GM12864 (cell line): ENCODE measurements at places on chromosomes 6 and 20.

DNA sequence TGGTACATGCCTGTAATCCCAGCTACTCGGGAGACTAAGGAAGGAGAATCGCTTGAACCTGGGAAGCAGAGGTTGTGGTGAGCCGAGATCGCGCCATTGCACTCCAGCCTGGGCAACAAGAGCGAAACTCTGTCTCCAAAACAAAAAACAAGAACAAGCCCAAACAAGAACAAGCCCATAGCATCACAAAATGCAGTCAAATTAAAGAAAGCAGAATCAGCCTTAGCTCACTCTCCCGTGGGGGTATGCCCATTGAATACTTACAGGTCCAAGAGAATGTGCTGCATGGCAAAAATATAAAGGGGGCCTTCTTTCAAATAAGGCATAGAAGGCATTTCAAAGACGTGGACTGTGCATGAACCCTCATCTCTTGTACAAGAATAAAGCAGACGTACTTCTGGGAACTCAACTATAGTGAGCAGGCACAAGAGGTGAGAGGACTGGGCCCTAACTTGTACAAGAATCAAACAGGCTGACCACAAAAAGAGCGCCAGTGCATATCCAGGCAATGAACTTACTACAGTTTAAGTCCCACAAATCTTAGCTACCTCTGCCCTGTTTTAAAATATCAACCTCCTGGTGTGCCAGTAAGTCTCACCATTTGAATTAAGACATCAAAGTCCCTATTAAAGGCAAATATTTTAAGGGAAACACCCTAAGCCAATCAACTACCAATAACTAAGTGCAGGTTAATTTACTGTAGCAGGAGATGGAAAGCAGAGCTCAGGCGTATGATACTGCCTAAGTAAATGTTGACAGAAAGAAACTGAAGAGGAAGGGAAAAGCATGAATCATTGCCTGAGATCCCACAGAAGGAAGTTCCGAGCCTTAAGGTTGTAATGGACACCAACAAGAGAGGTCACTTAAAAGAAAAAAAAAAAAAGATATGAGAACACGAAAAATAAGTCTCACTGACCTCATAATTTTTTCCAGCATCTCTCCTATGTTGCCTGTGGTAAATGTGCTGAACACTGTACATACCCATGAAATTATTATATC, 37.4 kb downstream of the TOMM6 start:
- no peak for DNase-seq

DNA sequence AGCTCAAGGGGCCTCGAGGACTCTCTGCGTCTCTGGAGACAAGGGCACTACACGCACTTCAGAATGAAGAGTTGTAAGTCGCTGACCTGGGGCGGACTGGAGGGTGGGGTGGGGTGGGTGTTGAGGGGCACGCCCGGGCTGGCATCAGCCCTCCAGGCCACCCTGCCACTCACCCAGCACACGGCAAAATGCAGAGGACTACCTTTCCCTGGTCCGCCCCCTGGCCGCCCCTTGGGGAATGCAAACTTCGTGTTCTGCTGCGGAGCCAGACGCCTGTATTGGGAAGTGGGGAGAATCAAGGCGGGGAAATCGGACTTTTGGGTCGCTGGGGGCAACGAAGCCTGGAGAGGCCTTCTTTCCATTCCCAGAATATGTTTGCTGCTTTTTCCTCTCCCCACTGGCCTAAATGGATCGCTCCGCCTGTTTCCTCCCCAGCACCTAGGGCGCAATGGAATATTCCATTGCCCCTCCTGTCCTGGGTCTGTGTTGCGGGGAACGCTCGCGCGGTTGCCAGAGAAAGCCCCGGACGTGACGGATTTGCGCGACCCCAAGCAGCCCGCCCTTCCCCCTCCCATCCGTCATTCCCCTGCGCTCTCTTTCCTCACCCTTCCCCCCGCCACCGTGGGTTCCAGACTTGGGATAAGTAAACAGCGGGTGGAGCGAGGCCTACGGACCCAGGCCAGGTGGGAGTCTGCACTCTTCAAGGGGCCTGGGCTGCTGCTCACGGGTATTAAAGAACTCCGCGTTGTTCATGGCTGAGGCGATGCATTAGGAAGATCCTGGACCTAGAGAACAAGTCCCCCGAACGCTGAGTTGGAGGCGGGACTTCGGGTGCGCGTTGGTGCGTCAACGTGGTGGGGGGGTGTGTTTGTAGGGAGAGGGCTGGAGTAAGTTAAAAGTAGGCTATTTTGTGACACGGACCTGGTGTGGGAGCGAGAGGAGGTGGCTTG, at the start of gene PPT2:
PPT2 (plus strand) TSS at position 578 of the 950 bp plus-strand sequence. CDS start 454 bp downstream, outside the sequence.
- DNase-seq, result no peak

GRCh38 chr6:64330694-64331307, 695.2 kb downstream of the PHF3 start:
- DNase-seq, result peak; percentile 25

DNA sequence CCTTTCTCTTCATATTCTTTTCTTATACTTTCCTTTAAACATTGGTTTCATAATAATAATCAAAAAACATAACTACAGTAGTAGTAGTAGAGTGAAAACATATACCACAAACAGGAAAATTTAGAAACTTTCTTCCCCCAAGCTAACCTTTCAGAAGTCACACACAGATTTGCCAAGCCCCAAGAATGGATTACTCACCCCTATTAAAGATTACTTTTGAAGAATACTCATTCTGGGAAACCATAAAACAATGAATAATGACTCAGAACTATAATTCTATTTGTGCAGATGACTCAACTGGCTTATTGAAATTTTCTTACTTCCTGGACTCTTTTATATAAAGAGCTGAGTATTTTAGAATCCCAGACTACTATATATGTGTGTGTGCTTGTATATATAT, 119.4 kb upstream of the GJE1 start:
- no peak for DNase-seq

- DNase-seq, result no peak
Observed at GRCh38 chr6:166842607-166843006, 113.7 kb downstream of the RNASET2 start.

- no peak for DNase-seq
Observed at GRCh38 chr6:169167581-169168301, 85.9 kb downstream of the THBS2 start.

DNA sequence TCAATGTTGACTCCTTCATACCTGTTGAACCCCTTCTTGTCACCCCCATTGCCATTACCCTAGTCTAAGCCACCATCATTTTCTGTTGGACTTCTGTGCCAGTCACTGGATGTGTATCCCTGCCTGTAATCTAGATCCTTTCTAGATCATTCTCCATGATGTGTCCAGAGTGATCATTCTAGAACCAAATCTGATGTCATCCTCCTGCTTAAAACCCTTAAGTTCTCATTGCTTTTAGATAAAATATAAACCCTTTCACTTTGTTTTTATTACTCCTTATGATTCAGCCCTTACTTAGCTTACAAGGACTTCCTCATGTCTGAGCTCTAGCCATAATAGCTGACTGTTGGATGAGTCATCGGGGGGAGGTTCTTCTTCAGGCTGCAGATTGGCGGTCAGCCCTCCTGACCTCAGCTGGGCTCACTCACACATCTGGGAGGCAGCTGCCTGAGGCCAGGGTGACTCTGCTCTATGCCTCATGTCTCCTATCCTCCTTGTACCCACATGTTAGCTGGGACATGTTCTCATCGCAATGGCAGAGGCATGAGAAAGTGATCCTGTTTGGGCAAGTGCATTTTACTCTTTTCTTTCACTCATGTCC, 287.6 kb downstream of the ESR1 start:
- no peak for DNase-seq

GRCh38 chr6:1820165-1820564, 210.4 kb downstream of the FOXC1 start:
- no peak for DNase-seq

- DNase-seq, result no peak
Observed at GRCh38 chr6:87945181-87945580, 102.5 kb upstream of the SPACA1 start.

DNA sequence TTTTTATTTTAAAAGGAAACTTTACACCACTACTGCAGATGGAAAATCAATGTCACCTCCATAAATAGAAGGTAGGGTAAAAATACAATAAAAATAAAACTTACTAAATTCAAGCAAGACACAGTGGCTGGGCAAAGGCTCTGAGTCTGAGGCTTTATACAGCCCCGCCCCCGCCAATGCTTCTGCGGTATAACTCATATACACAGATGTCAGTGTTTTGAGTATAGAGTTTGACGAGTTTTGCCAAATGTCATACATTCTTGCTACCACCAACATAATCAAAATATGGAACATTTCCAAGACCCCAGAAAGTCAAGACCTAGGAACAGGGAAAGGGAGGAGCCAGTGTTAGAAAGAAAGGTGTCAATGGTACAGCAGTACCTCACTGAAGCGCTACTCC, 12.8 kb downstream of the NFATC2 start:
- DNase-seq, result no peak

- DNase-seq, result no peak
Observed at GRCh38 chr20:58241766-58242465, 13.5 kb upstream of the ANKRD60 start.

GRCh38 chr6:131989036-131989435, 37.9 kb upstream of the CCN2 start:
- no peak for DNase-seq

GRCh38 chr6:33985313-33985751, 160.6 kb downstream of the GRM4 start:
- no peak for DNase-seq

GRCh38 chr6:131255434-131255833, 120.2 kb downstream of the AKAP7 start:
- DNase-seq, result no peak

GRCh38 chr6:83860359-83860755, 868 bp downstream of the CYB5R4 start:
- no peak for DNase-seq

GRCh38 chr6:83590416-83590815, 78.1 kb downstream of the PRSS35 start:
- no peak for DNase-seq

DNA sequence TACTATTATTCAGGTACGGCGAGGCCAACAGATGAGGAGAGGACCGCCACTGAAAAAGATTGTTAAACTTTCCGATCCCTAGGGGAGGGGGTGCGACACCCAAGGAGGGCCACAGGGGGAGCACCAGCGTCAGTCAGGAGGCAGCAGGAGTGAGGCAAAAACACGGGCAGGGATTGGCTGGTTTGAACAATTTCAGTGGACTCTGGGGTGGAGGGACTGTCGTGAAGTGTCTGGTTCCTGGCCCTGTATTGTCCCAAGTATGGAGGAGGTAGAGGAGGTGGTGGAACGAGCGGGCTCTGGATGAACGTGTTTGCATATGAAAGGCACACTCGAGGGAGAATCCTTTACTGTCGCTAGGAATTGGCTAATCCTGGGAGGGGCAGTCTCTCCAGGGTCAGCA, 32.5 kb upstream of the MCUR1 start:
- no peak for DNase-seq

GRCh38 chr6:10882657-10883171, 873 bp upstream of the GCM2 start:
- DNase-seq, result no peak

DNA sequence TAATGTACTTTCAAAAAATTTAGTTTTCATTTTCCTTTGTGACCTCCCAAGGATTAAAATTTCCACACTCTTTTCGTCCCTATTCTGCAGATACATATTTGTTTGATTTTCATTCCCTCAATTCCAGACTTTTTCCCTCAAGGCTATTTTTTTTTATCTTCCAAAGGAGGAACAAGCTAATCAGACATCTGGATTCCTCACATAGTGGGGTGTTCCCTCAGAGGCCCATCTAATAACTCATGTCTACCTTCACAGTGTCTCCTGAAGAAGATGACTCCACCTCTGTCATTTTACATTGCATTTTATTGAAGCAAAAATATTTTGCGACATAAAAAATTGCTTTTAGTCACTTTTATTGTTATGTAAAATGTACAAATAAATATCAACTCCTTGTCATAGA, 122.2 kb downstream of the RFPL4B start:
- no peak for DNase-seq

GRCh38 chr6:7469696-7470095, 71.8 kb upstream of the DSP start:
- no peak for DNase-seq

GRCh38 chr6:155351273-155352129, 37.2 kb upstream of the TFB1M start:
- peak; percentile 95 for DNase-seq

DNA sequence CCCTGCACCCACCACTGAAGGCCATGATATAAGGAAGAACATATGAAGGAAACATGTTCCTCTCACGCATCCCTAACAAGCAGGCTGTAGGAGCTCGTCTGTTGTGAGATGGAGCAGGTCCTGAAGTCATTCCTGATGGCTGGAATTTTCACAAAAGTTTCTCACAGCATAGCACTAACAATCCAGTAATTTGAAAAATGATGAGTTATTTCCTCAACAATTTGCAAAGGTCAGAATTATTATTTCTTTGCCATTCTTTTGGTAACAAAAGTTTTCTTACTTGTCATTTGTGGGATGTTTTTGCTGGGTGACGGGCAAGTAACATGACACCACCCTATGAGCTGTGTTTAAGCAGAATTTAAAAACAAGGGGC, 27.6 kb upstream of the FRMD1 start:
- DNase-seq, result no peak

GRCh38 chr6:20985821-20986220, 451.6 kb downstream of the CDKAL1 start:
- DNase-seq, result no peak

DNA sequence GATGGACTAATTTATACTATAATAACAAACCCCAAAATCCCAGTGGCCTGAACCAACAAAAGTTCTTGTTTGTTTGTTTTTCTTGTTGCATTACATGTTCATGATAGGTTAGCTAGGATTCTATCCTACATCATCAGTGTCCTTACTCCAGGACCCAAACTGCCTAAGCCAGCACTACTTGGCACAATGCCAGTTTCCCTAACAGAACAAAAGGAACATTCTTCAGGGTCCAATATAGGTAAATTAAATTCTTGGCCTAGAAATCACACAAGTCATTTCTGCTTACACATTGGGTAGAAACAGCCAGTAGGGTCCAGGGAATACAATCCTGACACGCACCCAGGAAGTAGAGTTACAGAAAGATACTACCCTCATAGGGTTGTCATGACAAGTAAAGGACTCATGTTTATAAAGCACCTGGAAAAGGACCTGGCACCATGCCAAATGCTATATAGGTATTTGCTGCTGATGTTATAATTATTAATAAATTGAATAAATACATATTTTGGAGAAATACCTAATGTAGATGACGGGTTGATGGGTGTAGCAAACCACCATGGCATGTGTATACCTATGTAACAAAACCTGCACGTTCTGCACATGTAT, 38.8 kb downstream of the RCAN2 start:
- DNase-seq, result no peak

GRCh38 chr6:134802426-134803058, 147.4 kb downstream of the ALDH8A1 start:
- no peak for DNase-seq

DNA sequence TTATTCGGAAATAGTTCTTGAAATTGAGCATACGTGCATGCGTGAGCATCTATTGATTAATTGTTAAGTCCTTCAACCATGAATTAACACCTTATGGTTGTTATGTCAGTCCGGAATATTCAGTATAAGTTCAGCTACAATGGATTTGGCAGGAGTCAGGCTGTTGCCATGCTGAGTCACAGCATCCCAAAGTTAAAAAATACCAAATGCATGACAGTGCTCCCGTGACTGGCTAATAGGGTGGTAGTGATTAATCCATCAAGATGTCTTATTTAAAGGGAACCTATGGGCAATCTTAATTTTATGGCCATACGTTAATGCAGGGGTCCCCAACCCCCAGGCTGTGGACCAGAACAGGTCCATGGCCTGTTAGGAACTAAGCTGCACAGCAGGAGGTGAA, 10.5 kb downstream of the RAE1 start:
- no peak for DNase-seq

- no peak for DNase-seq
Observed at GRCh38 chr20:41001497-41001896, 27.1 kb upstream of the TOP1 start.
